ENCODE measurements at places on chromosomes 2 and 18.

GRCh38 chr2:239164335-239164871, 236.4 kb downstream of the HDAC4 start:
- peak; percentile 12 for DNase-seq

DNA sequence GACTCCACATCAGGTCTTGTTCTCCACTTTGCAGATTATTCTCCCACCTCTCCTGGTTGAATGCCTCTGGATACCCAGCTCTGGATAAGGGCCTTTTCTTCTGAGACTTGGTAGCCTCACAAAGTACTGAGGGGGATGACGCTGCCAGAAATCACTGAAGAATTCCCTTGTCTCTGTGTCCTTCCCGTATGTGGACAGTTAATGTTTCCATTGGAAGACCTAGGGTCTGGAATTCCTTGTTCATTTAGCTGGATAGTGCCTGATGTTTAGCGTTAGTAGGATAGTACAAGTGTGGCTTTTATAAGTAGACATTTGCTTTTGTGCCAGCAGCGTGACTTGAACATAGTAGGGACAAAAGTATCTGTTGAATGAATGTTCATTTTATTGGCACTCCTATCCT, 76.9 kb downstream of the CLHC1 start:
- no peak for DNase-seq

DNA sequence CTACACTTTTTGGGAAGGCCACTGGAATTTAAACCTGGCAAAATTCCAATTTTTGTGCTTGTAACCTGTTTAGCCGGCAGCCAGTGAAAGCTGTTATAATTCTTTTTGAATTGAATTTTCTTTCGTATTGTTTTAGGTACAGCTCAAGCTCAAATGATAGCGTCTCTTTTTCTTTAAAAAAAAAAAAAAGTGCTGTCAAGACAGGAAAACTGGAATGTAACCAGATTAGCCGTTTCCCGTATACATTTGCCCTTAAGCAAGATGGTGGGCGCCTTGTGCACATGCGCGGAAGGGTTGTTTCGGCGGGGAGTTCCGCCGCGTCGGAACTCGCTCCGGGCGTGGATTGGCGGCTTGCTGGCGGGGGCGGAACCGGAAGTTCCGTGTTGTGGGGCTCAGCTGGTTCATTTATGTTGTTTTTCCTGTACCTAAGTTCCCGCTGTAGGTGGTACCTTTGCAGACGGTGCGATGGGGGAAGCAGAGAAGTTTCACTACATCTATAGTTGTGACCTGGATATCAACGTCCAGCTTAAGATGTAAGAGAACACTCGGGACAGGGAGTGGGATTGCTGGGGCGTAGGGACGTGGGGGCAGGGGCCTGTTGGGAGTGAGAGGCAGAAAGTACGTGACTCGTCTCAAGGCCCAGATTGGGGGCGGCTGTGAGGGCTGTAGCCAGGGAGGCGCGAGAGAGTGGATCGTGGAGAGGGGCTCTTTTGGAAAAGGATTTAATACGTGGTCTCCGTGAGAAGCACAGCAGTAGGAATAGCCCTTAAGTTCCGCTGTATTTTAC, at the start of gene PIK3C3:
Gene PIK3C3, plus strand, starts transcription at position 408 of the 787 bp plus-strand sequence. Its CDS starts 58 bp downstream, at position 466.
- peak; percentile 97 for DNase-seq

DNA sequence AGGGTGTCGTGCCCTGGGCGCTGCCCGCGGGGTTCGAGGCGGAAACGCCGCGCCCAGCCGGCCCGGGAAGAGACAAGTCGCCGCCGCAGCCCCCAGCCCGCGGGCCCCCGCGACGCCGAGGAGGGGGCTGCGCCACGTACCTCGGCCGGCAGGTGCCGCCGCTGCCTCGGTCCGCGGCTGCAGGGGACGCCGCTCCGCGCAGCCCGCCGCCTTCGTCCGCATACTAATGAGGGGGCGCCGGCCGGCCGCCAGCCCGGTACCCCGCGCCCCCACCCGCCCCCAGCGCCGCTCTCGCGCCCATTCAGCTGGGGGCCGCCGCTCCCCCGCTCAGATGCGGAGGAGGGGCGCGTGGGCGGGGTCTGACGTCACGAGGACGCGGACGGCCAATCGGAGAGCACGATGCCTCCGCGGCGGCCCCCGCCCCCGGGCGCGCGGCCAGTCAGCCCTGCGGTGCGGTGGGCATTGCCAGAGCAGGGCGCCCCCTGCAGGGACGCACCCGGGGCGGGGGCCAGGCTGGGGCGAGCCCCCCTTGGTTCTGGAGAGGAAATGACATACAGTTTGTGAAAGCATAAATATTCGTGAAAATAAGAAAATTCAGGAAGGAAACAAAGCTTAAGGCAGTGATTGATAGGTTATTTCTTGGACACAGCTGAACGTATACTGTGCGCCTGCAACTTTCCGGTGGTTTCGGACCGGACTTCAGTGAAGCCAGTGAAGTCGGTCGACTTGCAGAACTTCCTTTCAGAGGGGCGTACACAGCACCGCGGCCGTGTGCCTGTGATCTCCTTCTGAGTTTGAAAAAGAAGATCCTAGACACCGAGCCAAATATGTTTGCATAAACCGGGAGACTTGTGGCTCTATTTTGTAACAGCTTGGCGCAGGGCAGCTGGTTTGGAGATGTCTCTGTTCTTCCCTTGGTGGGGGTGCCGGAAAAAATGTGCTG, at the start of gene ST3GAL5:
Gene ST3GAL5, minus strand, starts transcription at position 307 of the 943 bp plus-strand sequence. Its CDS starts 85 bp downstream, at position 222.
- DNase-seq = peak; percentile 93

GRCh38 chr18:63299837-63300745, 19.5 kb downstream of the BCL2 start:
- no peak for DNase-seq
